ENCODE measurements at places on chromosomes 3 and 15. TPM values are rescaled to one million over a fixed set of nuclear protein-coding genes. Genes with fewer than 3 reads are reported as not detected.

DNA sequence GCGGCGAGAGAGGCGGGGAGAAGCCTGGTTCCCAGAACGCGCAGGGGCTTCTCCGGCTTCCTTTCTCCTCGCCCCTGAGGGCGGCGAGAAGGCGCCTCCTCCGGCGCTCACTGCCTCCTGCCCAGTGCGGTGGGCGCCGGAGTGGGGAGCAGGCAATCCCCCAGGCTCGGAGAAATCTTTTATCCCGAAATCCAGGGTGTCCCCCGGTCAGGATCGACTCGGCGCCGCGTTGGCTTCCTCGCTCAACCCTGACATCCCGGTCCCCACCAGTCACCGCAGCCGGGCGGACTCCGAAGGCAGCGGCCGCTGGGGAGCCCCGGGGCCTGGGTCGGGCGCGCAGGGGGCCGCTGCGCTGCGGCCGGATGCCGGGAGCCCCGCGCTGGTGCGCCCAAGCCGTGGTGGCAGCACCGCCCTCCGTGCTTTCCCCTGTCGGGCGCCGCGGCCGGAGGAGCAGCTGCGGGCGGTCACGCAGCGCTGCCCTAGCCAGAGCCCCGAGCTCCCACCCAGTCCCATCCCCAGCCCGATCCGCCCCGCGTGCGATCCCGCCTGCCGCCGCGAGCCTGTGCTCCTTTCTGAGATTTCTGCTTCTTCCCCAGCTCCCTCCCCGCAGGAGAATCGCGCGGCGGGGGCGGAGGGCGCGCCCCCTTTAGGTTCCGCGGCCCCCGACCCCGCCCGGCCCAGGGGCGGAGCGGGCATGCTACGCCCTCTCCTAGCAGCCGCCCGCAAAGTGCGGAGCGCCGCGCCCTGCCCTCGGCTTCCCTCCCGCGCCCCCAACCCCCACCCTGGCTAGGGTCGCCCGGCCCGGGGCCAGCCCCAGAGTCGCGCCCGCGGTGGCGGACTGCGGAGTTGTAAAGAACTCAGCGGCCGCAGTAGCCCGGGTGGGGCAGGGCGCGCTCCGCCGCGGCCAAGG lies 683 bp upstream of the CACNA2D3 start:
- DNase-seq, result no peak

- DNase-seq, result no peak
These were observed 260.7 kb downstream of the NSUN3 start for GRCh38 chr3:94323596-94323995.

DNA sequence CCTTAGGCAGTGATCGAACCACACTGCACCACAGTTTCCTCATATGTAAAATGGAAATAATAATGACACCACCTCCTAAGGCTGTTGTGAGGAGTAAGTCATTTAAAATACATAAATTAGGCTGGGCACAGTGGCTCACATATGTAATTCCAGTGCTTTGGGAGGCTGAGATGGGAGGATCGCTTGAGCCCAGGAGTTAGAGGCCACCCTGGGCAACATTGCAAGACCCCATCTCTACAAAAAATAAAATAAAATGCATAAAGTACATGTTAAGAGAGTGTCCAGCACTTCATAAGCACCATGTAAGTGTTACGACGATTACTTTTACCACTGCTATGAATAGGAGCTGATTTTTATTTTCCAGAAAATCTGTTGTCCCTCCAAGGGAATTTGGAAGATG lies 440.0 kb downstream of the FOXP1 start:
- no peak for DNase-seq

GRCh38 chr3:75329476-75330097 lies 334.5 kb upstream of the FRG2C start:
- no peak for DNase-seq

GRCh38 chr3:139288266-139288821 lies 55.5 kb upstream of the MRPS22 start:
- DNase-seq, result no peak

- DNase-seq, result no peak
These were observed 154.0 kb upstream of the PRICKLE2 start for GRCh38 chr3:64379221-64379620.

DNA sequence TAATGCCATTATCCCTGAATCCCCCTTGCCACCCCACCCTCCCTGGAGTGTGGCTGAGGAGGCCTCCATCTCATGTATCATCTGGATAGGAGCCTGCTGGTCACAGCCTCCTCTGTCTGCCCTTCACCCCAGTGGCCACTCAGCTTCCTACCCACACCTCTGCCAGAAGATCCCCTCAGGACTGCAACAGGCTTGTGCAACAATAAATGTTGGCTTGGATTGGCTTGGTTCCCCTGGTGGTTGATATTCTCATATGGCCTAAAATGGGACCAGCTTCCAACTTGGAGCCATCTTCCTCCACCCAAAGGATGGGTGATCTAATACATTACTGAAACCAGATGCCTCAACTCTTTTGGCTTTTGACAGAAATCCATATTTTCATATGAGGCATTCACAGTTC lies 34.9 kb downstream of the VIPR1 start:
- DNase-seq, result no peak

CFAP44 gene
- 3.4 TPM for total RNA-seq

FBXW12 gene
- not detected for total RNA-seq

AP2M1 gene
- 230 TPM for total RNA-seq

EFCAB12 gene
- total RNA-seq, result 1.4 TPM

SNX33 gene
- 1.4 TPM for total RNA-seq

Data from activated CD8-positive, alpha-beta memory T cell treated with anti-CD3 and anti-CD28 coated beads, Interleukin-2, amount 10 ng/mL, durations not matched to agents 7 days and 5 days (primary cell).